ENCODE measurements at places on chromosomes 2 and 18.

- peak; percentile 74 for DNase-seq
These were observed 123.8 kb downstream of the CAPN13 start for GRCh38 chr2:30683236-30683956.

GRCh38 chr18:33700513-33700976 lies 122.5 kb downstream of the ASXL3 start:
- DNase-seq, result no peak

GRCh38 chr2:234496835-234497593 lies at the start of gene ARL4C:
ARL4C (minus strand) TSS chr2:234497081; CDS start chr2:234496586, 495 bp downstream.
- no peak for DNase-seq

- DNase-seq, result no peak
These were observed 12.2 kb upstream of the EFHD1 start for GRCh38 chr2:232621186-232621585.

DNA sequence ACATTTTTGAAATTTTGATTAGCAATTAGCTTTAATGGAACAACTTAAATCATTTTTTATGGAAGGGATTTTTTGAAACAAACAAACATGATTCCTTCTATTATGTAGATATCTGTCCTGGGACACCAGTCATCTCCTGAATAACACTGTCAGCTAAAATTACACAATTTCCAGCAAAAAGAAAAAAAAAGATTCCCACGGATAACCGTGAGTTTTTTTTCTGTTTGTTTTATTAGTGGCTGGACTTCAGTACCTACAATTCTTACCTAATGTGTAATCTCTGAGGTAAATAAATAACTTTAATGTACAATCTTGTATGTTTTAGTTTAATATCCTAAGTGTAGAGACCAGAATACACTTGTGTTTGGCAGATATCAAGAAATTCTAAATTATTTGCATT lies 126.6 kb upstream of the KYNU start:
- no peak for DNase-seq

DNA sequence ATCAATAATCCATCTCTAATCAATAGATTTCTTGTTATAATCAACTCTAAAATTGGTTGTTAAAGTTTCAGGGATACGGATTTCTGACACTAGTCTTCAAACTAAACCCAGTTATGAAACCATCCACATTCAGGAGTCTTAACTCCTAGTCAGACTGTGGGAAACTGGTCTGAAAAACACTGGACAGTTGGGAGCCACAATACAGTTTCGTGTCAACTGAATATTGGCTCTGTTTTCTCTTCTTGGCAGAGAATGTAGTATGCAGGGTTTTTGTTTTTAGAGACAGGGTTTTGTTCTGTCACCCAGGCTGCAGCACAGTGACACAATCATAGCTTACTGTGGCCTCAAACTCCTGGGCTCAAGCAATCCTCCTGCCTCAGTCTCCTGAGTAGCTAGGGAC lies 123.1 kb downstream of the RTTN start:
- DNase-seq, result no peak

DNA sequence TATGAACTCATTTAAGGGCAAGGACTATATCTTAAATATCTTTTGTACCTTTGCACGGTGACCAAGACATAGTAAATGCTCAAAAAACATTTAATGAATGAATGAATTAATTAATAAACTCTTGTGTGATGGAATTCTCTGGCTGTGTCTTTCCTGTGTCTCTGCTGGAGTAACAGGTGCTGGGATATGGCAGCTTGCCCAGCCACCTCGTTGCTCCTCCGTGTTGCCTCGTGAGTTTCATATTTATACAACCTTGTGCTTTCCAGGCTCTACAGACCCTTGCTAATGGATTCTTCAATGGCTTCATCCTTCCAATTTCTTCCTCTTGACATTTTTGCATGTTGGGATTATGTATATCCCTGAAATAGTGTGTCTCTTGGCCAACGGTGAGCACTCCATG lies 30.4 kb downstream of the CTAGE1 start:
- no peak for DNase-seq

DNA sequence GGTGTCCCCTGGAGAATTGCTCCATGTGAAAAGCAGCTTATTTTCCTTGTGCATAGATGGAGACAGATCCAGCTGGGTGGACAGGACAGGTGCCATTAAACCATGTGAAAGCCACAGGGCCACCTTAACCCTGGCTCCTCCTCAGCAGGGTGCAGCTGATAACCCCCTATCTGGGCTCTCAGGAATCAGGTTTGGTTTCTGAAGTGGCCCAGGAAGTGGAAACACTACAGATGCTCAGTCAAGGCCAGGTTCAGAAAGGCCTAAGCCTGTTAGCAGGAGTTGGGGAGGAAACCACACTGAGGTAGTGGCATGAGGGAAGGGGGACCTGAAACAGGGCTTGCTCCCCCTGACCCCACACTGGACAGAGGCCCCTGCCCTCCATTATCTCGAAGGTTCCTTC lies 217.0 kb downstream of the SPP2 start:
- DNase-seq, result no peak

GRCh38 chr2:194054313-194054712 lies 1602.7 kb upstream of the SLC39A10 start:
- DNase-seq, result no peak

GRCh38 chr2:181954538-181954883 lies 31.1 kb upstream of the PPP1R1C start:
- DNase-seq, result no peak

GRCh38 chr18:36381075-36381474 lies 83.6 kb downstream of the FHOD3 start:
- no peak for DNase-seq

- DNase-seq, result no peak
These were observed 177.8 kb downstream of the KIAA1328 start for GRCh38 chr18:37006742-37007141.

DNA sequence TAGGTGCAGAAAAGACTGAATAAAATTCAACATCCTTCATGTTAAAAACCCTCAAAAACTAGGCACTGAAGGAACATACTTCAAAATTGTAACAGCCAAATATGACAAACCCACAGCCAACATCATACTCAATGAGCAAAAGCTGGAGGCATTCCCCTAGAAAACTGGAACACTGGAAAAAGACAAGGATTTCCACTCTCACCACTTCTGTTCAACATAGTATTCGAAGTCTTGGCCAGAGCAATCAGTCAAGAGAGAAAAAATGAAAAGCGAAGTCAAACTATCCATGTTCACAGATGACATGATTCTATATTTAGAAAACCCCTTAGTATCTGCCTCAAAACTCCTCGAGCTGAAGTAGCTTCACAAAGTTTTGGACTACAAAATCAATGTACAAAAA lies 282.3 kb downstream of the PID1 start:
- no peak for DNase-seq

GRCh38 chr18:29271501-29271900 lies 1094.6 kb upstream of the CDH2 start:
- DNase-seq, result no peak

GRCh38 chr18:25825979-25826776 lies 264.2 kb downstream of the SS18 start:
- no peak for DNase-seq

GRCh38 chr2:222635295-222635694 lies 20.6 kb downstream of the FARSB start:
- DNase-seq, result no peak

- no peak for DNase-seq
These were observed 5.2 kb downstream of the TGIF1 start for GRCh38 chr18:3455090-3455635.

- no peak for DNase-seq
These were observed 106.3 kb upstream of the TCF4 start for GRCh38 chr18:55694291-55694690.

DNA sequence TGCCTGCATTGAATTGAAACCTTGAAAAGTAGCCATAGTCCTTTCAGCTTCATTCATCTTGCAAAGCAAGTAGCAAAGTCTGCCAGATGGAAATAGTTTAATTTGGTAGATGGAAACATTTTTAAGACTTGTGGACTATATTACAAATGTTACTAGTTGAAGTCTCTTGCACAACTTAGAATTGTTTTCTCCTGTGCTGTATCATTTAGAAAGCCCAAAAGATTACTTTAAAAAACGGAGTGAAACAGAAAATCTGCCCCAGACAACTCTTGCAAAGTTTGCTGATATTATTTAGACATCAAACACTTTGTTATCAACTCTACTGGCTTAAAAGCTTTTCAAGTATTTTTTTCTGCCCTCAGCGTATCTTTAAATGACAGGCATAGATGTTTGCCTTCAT lies 335.0 kb downstream of the RPRM start:
- no peak for DNase-seq

DNA sequence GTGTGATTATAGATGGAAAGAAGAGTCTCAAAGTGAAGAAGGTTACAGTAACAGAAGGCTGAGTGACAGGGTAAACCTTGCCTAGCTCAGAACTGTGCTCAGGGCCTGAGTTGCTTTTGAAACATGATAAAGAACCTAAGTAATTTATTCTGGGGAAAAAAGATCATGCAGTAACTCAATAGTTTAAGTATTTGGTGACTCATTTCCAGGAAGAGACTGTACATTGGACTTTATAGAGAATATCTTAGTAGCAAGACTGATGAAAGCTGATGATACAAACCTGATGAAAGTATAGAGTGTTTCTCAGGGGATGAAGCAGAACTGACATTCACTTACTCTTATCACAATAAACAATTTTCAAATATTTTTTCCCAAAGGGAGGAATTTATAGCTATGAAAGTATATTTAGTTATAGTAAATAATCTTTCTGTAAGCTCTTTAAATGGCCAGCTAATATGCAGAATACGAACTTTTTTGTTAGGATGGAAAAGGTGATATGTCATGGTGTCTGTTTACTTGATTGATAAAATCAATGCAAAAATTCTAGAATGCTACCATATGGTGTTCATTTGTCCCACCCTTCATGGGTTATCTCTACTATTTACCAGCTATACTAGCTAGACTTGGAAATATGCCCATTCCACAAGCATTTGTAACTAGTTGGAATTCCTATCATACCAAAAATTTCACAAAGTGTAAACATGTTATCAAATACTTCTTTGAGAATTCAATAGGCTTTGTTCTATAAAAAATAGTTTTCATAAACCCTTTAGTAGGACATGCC lies 1265.5 kb upstream of the ACVR2A start:
- no peak for DNase-seq

DNA sequence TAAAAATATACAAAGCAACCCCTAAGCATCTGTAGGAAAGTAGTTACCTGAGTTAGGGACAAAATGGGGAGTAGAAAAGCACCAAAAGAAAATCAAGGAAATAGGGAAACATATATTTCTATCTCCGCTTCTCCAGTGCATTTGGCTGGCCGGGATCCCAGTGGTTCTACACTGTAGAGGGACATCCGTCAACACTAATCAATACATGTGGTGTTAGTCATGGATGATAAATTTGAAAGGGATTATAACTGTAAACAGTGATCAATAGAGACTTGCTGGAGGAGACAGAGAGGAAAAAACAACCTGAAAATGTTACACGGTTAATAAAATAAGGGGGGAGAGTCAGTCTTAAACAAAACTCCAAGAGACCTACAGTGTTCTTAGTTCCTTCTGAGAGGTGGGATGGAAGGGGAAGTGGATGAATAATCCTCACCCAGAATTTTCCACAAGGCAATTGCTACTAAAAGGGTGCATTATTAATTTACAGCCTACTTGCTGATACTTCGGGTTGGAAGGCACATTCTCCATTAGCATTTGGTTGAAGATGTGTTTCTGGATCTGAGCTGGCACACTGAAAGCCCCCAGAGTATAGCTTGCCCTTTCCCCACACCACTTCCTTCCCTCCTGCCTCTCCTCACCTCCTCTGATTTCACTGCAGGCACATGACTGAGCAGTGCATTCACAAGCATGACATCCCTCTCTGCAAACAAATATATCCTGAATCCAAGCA lies 530.0 kb downstream of the BCL11A start:
- DNase-seq, result peak; percentile 89

DNA sequence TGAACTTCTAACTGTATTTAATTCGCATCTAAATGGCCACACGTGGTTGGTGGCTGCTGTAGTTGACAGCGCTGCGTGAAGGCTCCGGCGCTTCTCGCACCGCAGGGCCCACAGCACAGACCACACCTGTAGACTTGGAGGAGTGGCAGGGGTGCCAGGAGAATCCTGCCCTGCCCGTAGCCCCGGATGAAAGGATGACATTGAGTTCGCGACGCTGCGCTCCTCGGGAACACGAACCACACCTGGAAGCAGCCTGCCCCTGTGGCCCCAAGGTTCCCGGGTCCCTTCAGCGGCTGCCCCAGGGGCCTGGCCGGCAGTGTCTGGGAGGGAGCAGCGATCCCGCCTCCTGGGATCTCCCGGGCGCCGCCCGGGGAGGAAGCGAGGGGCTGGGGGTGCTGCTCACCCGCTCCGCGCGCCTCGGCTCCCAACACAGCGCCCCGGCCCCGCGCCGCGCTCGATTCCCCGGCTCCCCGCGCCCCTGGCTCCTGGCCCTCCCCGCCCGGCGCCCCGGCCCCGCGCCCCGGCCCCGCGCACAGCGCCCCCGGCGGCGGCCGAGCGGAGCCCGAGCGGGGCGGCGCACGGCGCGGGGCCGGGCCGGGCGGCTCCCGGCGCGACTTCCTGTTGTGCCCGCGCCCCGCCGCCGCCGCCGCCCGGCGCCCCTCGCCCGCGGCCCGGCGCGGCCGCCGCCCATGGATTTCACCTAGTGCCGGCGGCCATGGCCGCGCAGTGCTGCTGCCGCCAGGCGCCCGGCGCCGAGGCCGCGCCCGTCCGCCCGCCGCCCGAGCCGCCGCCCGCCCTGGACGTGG lies at the start of gene RNPEPL1:
TSS of gene RNPEPL1 (plus strand) at position 613 of the 806 bp plus-strand sequence. CDS start at position 716, 103 bp downstream.
- DNase-seq, result no peak

- DNase-seq, result no peak
These were observed 264.4 kb downstream of the KCNE4 start for GRCh38 chr2:223316342-223316741.

DNA sequence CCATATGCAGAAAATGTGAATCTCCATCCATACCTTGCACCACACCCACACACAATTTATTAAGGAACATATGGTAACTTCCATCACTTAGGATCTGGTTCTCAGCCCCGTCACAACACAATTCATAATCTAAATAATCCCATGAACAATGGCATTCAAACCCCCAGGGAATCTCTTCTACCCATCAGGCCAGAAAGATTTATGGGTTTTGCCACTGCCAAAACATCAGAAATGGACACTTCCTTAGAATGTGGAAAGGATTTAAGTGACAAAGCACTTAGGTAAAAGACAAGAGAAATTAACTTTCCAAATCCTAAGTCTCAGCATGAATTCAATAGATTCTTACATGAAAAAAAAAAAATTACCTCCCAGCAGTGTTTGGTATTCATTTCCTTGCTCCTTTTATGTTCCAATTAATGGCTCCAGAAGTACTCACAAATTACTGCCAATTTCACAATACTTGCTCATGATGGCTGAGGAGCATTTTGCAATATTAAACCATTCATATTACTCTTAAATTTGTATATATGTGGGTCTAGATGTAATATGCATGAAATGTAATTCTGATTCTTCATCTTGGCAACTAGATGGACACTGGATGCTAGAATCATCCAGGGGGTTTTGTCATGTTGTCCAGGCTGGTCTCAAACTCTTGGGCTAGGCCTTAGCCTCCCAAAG lies 56.5 kb upstream of the TMEM247 start:
- DNase-seq, result no peak

GRCh38 chr18:34965566-34965965 lies 75.6 kb upstream of the MAPRE2 start:
- no peak for DNase-seq

DNA sequence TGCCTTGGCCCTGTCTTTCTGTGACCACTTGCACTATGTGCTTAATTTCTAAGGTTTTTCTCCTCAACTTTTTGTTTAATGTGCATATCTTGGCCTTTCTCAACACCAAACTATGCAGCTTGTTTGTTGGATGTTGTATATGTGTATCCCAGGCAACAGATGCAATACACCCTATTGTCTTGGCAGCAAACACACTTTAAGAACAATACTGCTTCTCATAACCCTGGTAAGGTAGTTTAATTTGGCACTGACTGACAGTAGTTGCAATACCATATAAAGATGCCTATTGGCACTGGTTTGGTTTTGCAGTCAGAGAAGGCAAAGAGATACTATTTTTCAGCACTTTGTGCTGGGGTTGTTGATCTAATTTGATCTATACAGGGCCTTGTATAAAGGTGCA lies 360.7 kb upstream of the CWC22 start:
- DNase-seq, result no peak
